ENCODE measurements at places on chromosomes 7 and 10.

GRCh38 chr7:134029743-134030142 lies 97.4 kb upstream of the LRGUK start:
- no peak for DNase-seq

GRCh38 chr7:48154792-48155413 lies 16.4 kb upstream of the ABCA13 start:
- no peak for DNase-seq

DNA sequence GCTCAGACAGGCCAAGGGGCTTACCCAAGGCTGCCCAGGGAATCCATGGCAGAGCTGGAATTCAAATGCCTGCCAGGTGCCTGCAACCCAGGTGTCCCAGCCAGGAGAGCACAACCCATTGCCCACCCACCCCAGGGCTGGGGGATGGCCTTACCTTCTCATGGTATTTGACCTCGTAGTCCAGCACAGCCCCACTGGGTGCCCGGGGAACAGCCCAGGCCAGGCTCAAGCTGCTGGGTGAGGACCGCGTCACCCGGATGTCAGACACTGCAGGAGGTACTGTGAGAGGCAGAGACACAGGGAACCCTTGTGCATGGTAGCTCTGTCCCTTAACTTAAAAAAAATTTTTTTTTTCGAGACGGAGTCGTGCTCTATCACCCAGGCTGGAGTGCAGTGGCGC lies 9.0 kb downstream of the EPHB4 start:
- no peak for DNase-seq

GRCh38 chr7:112390167-112390566 lies 60.1 kb upstream of the IFRD1 start:
- no peak for DNase-seq

GRCh38 chr7:155090684-155091083 lies 20.6 kb downstream of the HTR5A start:
- no peak for DNase-seq

Data from gastrocnemius medialis (tissue), 4 donors.